ENCODE measurements at places on chromosomes 7 and 10. TPM values are rescaled to one million over a fixed set of nuclear protein-coding genes. Genes with fewer than 3 reads are reported as not detected.

- DNase-seq: no peak
Observed at GRCh38 chr7:20201380-20201779, 15.8 kb downstream of the MACC1 start.

GRCh38 chr10:72552857-72553256, 73.0 kb downstream of the MICU1 start:
- DNase-seq: no peak

DNA sequence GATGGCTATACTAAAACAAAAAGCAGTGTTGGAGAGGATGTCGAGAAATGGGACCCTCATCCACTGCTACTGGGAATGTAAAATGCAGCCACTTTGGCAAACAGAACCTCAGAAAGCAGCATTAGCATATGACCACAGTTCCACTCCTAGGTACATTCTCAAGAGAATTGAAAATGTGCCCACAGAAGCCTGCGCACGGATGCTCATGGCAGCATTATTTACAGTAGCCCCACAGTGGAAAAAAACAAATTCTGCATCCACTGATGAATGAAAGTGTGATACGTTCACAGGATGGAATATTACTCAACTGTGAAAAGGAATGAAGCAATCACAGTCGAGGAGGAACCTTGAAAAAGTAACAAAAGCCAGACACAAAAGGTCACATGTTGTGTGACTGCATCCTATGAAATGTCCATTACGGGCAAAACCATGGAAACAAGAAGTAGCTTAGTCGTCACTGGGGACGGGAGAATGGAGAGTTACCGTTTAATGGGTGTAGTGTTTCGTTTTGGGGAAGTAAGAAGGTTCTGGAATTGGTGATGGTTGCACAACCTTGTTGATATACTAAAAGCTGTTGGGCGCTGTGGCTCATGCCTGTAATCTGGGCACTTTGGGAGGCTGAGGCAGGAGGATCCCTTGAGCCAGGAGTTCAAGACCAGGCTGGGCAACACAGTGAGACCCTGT, 2.5 kb upstream of the UPK3B start:
- DNase-seq: no peak

- no peak for DNase-seq
Observed at GRCh38 chr7:142800088-142800487, 29.3 kb downstream of the PRSS2 start.

DNA sequence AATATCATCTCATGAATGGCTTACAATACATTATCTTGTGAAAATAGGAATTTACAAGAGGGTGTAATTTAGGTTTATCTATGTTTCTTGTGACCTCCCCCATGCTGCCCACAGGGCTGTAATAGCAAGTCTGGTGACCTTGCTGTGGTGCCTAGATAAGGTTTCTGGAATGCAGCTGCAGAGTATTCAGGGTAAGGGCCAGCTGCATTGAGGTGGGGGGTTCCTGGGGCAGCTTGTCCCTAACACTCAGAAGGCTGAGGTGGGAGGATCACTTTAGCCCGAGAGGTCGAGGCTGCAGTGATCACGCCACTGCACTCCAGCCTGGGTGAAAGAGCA, 5.3 kb upstream of the DHTKD1 start:
- DNase-seq: no peak

DNA sequence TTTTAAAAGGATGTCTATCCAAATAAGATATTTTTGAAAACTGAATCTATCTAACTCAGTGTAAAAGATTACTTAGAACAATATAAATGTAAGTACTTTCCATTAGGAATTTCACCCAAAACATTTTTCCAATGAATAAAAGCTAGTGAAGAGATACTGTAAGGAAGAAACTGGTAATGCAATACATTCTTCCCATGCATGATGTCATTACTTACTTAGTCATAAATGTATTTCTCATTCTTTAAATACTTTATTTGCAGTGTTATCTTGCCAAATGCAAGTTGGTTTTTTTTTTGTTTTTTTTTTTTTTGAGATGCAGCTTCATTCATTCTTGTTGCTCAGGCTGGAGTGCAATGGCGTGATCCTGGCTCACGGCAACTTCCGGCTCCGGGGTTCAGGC, 265.6 kb downstream of the PHF14 start:
- DNase-seq: no peak

GRCh38 chr7:87589631-87590030, 11.1 kb downstream of the ABCB1 start:
- DNase-seq: no peak

AFAP1L2 gene
- 2.3 TPM for total RNA-seq

MYH16 gene
- total RNA-seq: not detected

C10orf53 gene
- total RNA-seq: not detected
